Lower leg skin (tissue), 4 donors: ENCODE measurements at places on chromosomes 5 and 9. TPM values are rescaled to one million over a fixed set of nuclear protein-coding genes. Genes with fewer than 3 reads are reported as not detected.

STK32A gene
- 8.9 TPM for total RNA-seq

SV2C gene
- total RNA-seq, result 0.63 TPM

C5orf52 gene
- total RNA-seq, result not detected

SURF2 gene
- total RNA-seq, result 31.2 TPM

KCNIP1 gene
- total RNA-seq, result not detected
